ENCODE measurements at places on chromosomes 5 and 9. TPM values are rescaled to one million over a fixed set of nuclear protein-coding genes. Genes with fewer than 3 reads are reported as not detected.

PNPLA7 gene
- 3.9 TPM for total RNA-seq

ANKH gene
- total RNA-seq = 11.2 TPM

CREBRF gene
- 9.0 TPM for total RNA-seq

TNFSF8 gene
- 0.15 TPM for total RNA-seq

TEK gene
- not detected for total RNA-seq

PCDHGC5 gene
- total RNA-seq = 0.36 TPM

FAM169A gene
- 23.1 TPM for total RNA-seq

CBY3 gene
- 0.39 TPM for total RNA-seq

THBS4 gene
- 0.31 TPM for total RNA-seq

GOLGA1 gene
- 15.5 TPM for total RNA-seq

ZCCHC10 gene
- 30.8 TPM for total RNA-seq

HSPB3 gene
- not detected for total RNA-seq

OTP gene
- 0.05 TPM for total RNA-seq

RGS14 gene
- 13.5 TPM for total RNA-seq

SPATA31E1 gene
- total RNA-seq = not detected

TTC23L gene
- not detected for total RNA-seq
